ENCODE measurements at places on chromosomes 11 and 22.
A peak's percentile ranks its signal among the peaks of the same experiment; 100 is the strongest.

DNA sequence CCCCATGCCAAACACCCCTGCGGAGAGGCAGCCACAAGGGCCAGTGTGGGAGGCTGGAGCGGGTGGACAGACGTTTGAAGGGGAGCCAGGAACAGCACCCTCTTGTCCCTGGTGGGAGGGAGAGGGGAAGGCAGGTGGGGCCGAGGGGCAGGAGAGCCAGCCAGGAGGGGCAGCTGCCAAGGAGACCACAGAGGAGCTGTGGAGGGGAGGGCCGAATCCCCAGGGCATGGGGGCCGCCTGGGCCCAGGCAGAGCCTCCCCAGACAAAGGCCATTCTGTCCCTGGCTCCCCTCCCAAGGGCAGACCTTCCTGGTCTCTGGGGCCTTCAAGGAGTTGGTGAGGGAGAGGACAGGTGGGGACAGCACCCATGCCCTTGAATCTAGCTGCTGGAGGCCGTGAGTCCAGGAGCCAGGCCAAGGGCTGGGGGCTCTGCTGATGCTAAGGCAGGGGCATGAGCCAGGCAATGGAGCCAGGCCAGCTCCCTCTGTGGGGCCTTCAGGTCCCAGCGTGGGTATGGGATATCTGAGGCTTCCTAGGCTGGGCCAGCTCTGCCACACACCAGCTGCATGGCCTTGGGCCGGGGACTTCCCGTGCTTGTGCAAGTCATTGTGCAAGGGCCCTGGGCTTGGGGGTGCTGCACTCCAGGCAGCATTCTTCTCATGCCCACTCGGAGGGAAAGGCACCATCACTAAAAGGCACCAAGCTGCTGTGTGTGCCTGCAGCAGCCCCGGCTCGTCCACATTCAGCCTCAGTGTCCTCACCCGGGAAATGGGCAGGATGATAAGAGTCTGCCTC, 11.4 kb downstream of the EMID1 start:
- no peak for DNase-seq

DNA sequence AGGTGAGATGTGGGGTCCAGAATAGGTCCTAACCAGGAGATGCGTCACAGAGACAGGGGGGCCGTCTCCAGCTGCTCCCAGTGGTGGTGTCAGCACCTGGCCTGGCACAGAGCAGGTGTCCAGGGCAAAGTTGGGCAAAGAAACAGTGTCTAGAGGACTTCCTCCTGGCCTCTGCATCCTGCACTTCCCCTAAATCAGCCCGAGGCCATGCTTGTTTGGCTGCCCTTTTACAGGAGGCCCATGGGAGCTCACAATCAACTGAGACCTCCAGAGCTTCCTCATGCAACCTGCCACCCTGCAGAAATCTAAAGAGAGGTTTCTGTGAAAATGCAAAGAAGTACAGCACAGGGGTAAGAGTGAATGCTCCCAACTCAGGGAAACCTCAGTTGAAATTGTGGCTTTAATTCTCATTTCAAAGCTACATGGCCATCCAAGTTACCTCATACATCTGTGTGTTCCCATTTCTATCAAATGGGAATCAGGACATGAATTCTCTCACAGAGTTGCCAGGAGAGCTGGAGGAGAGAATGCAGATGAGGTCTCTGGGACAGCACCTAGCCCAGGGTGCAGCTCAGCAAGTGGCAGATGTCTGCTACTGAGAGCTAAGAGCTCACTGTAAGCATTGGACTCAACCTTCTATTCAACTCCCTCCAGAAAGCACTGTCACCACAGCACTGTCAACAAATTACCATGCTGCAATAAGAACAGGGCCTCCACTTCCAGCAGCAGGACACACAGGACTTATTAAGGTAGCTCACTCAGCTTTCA, 32.6 kb downstream of the TCIRG1 start:
- DNase-seq = no peak

GRCh38 chr22:23014250-23014649, 56.1 kb upstream of the GNAZ start:
- no peak for DNase-seq

GRCh38 chr22:38066381-38067027, 9.3 kb downstream of the PICK1 start:
- DNase-seq = no peak

DNA sequence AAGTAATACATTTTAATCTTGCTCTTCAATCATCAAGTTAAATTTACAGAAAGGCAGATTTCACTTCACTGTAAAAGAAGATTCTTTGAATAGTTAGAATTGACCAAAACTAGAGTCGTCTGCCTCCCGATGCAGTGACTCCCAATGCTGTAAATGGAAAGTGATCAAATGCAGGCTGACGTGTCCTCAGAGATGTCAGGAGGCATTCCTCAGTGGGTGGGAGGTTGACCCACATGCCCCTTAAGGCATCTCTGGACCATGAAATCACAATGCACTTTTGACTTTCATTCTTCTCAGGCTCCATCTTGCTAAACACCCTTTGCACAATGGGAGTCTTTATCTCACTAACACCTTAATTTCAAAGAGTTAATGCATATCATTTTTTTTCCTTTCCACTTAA, 19.0 kb upstream of the CECR2 start:
- DNase-seq = no peak

DNA sequence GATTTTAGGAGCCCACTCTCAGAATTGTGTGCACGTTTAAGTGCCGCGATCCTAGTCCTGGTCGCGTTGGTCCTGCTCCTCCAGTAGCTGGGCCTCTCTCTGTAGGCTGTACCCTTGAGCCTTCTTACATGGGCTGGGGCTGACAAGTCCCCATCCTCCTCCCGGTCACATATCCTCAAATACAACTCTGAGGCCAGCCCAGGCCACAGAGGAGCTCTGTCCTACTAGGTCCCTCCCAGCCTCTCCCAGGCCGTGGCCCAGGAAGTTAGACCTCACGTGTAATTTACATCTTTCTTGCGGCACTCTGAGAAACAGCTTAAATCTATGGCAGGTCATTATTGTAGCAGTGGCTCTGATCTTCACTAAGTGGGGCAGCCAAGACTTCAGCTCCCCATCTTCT, 207.2 kb upstream of the TBCEL start:
- no peak for DNase-seq

DNA sequence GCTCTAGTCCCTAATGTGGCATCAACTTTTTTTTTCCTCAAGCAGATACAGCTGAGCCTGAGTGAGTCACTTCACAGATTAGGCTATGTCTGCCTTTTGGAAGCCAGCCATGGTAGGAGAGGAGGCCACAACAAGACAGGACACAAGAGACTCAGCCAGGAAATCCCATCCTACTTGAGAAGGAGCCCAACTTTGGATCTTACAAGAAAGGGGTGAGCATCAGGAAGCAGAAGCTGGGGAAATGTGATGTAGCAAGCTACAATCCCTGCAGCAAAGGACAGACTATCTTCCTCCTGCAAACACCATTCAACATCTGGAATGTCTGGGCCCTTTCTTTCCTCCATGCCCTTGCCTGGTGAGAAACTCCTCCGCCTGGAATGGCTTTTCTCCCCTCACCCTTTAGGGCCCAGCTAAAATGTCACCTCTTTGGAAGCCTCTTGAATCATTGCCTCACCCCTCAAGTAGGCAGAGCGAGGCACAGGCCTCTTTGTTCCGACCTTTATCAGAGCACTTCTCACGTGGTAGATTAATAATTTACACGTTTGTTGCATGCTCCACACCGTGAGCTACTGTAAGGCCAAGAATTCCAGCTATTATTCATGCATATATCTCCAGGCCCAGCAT, 156.4 kb upstream of the PITPNB start:
- no peak for DNase-seq

DNA sequence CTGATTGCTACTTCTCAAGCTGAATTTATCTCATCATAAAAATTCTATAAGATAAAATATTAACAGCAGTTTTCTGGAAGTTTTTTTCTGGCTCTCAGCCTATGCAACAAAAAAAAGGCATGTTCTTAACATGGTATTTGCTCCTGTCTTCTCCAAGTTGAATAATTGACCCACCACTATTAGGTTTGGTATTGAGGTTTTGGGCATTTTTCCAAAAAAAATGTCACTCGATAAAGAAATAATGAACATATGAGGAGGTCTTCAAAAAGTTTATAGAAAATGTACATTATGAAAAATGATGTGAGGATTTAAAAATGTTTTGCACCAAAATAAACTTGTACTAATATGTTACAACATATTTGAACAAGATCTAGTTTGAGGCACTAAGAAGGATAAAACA, 808.6 kb upstream of the RAG2 start:
- DNase-seq = no peak

GRCh38 chr11:97856666-97857065, 1164.1 kb upstream of the CNTN5 start:
- peak; percentile 43 for DNase-seq

- no peak for DNase-seq
Observed at GRCh38 chr11:27468209-27468994, 4.2 kb downstream of the LGR4 start.

DNA sequence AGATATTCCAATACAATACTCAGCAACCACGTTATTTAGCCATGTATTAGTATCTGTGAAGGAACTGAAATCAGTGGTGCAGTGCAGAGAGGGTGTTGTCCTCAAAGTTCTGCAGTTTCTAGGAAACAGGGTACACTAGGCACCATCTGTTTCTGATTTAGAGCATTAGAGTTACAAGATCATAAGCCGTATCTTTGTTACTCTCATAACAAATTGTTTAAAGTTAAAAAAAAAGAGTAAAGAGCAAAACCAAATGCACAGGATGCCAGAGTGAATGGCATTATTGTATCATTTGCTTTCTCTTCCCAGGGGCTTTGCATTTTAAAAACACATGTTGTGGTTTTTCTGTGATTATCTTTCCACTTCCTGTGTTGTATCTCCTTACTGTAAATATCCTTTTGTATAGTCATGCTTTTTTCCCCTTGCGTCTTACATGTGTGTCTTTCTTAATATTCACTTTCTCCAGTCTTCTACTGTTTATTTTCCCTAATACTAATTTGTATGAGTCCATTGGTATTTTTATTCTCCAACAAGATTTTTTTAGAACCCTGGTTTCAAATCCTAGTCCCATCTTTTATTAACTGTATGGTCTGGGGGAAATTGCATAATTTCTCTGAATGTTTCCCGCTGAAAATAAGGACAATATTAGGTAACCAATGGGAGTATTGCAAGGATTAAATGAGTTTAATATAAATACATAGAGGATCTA, 15.2 kb upstream of the NUP160 start:
- no peak for DNase-seq

DNA sequence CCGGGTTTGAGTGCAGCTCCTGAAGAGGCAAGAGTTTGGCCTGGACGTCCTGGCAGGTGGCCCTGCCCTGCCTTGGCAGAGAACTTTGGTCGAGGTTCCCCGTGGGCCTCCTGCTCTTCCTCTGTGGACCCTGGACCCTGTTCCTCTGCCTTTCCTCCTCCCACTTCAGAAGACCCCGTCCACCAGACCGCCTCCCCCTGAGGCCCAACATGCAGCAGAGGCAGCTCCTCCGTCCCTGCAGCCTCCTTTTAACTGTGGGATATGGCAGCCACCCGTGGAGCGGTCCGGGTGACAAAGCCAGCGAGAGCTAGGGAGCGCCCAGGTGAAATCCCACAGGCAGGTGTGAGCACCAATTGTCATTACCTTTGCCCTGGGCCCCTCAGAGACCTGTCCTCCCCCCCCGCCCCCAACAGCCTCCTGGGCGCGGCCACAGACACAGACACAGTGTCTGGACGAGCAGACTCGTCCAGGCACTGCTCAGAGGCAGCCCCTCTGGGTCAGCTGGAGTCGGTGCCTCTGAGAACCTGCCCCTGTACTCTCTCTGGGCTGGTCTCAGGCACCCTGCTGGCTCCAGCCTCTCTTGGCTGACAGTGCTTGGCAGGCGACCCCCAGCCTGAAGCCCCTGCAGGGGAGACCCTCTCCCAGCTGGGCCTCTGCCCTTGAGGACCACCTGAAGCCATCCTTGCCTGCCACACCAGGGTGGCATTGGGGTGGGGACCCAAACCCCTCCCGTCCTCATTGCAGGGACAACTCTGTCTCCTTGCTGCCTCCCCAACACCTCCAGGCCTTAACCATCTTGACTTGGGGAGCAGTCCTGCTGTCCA, 4.1 kb upstream of the PTDSS2 start:
- no peak for DNase-seq

GRCh38 chr11:72598906-72599305, 75.3 kb downstream of the PDE2A start:
- DNase-seq = peak; percentile 85

- peak; percentile 66 for DNase-seq
Observed at GRCh38 chr11:107018219-107018901, at the start of gene GUCY1A2. Gene GUCY1A2 (minus strand): TSS chr11:107018476. CDS start chr11:107018055, 421 bp downstream.

DNA sequence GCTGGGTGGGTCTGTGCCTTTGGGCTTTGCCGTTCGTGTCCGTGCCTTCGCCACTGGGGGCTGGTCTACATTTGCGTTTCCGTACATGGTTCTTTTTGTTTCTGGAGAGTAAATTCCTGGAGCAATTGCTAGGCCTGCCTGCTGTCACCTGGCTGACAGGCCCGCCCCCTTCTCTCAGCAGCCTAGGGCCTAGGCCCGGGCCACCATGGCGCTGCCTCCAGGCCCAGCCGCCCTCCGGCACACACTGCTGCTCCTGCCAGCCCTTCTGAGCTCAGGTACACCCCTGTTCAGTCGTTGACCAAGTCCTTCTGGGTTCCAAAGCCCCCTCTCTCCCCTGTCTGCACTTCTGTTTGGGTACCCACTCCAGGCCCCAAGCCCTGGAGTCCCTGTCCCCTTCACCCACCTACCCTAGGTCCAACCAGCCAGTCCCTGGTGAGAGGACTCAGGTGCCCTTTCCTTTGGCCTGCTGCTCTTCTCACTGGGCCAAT, 649 bp downstream of the TMEM25 start:
- DNase-seq = no peak

GRCh38 chr11:7490054-7490453, 4.7 kb downstream of the OLFML1 start:
- DNase-seq = no peak

- no peak for DNase-seq
Observed at GRCh38 chr22:22936915-22937656, 49.5 kb downstream of the IGLL5 start.

DNA sequence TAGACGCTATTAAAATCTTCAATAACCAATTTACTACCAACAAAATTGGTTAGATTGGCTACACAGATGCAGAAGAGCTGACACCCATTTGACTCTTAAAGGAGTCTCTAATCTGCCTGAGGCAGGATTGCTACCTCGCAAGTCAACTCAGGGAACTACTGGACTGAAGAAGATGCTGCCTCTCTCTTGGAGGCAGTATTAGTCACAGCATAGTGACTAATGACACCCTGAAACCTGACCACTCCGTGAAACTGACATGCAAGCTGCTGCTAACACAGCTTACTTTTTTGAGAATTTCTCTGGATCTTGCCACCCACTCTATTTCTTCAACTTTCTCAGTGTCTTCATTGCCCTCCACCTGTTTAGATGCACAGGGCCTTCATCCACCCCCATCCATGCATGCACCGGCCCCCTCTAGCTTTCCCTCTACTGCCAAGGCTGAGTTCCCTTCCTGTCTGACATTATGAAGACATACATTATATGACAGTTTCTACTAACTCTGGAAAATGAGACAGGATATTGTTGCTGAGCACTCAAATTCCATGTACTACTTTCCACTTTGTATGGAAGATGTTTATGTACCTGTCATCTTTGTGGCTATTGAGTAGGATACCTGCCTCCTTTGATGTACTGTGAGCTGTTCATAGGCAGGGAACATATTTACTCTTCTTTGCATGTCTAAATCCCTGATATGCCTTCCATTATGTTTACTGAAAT, 183.2 kb downstream of the MSANTD4 start:
- no peak for DNase-seq
